Stimulated activated CD4-positive, alpha-beta T cell treated with anti-CD3 and anti-CD28 coated beads, TNF-alpha, amount 100 ng/mL, for 24 hours (primary cell): ENCODE measurements at places on chromosomes 2 and 18.

DNA sequence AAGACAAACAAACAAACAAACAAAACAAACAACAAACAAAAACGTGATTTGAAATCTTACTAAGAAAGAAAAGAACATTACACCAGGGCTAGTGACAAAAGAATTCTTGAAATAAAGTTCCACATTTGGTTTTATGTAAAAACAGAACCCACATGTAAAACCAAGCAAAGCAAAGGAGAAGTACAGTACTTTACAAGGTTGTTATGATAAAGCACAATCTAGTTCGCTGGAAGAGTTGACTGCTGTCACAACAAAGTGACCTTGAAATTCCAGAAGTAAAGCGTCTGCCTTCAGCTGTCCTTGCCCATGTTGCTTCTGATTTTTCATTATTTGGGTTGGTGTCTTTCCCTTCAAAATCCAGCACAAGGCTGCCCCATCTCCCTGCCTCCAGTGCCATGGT, 94.8 kb upstream of the CYRIA start:
- no peak for DNase-seq

GRCh38 chr18:57798713-57799373, 4.3 kb downstream of the ATP8B1 start:
- no peak for DNase-seq

- no peak for DNase-seq
Measured at GRCh38 chr2:178363252-178363651, 87.7 kb downstream of the PRKRA start.

GRCh38 chr18:28682912-28683311, 506.0 kb upstream of the CDH2 start:
- no peak for DNase-seq

DNA sequence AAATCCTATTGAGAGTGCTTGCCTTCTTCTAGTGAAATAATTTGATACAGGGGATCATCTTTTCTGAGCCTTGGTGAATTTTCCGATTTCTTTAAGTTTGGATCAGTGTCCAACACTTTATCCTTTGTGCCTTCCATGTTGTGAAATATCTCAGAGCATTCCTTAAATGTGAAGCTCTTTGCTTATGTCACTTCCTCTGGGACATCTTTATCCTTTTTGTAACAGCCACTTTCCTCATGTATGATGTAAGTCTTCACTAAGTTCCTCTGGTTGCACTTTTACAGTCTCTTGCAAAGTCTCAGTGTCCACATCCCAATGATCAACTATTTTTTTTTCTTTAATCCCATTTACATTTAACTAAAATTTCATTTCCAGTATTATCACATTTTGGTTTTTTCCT, 254.2 kb downstream of the EN1 start:
- no peak for DNase-seq

DNA sequence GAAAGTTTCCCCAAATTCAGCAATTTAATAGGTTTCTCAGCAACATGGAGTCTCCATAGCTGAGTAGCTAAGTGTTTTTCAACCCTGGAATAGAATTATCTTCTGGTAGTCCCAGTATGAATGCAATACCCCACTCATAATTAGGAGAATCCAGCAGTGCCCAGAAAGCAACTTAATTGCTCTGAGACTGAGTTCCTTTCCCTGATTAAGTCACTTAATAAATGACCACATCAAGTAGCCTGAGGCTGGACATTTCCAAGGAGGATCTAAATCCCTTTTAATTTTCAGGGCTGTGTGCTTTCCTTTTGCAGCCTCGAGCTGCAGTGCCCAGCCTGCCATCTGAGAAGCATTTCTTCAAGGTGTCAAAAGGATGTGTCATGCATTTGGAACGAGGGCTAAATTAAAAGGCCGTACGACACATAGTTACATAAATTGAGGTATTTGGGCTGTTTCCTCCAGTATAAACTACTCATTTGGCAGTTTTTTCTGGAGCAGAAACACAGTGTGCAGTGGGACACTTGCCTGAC, 17.7 kb upstream of the SIX2 start:
- no peak for DNase-seq

DNA sequence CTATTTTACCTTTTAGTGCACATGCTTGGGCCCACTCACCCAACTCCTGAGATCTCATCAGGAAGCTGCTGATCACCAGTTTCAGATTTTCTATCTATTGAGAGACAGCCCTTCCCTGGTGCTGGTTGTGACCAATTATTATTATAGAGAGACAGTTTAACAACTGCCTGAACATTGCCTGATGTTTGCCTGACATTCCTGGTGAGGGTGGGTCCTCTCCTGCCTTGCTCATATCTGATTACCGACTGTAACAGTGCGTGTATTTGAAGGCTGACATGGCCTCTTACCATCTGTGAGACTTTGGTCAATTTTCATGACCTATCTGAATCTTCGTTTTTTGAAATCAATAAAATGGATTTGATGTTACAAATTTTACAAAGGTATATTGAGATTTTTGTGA, 39.0 kb downstream of the FAM171B start:
- DNase-seq, result no peak
